ENCODE measurements at places on chromosomes 12 and 14.

DNA sequence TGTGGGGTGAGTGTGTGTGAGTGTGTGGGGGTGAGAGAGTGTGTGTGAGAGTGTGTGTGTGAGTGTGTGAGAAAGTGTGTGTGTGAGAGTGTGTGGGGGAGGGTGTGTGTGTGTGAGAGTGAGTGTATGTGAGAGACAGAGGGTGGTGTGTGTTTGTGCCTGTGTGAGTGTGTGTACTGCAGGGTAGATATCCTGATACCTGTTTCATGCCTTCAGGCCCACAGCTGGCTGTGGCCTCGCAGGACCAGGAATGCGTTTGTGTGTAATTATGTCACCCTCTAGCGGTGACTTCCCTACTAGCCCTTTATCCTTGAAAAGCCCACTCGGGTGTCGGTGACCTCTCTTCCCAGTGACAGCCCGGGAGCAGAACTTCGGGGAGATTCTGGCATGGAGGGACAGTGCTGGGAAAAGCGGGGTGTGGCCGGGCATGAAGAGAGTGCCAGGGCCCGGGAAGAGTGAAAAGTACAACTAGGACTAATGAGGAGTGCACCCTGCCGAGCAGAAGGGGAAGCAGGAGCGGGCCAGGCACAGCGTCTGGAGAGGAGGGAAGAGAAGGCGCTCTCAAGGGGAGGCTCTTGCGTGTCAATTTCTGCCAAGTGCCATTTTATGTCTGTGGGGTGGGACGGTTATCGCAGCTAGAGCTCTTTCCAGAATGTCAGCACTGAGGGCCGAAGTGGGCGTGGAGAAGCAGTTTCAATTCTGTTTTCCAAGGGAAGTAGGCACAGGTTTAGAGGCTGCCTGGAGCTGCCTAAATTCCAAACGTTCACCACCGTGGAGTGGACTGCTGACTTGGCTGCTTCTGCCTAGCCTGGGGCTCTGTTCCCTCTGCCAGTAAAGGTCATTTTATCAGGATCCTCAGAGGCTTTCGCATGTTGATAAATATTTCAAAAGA, 11.0 kb upstream of the FBXL14 start:
- peak; percentile 55 for ATAC-seq

GRCh38 chr14:55580470-55581341, 699 bp downstream of the KTN1 start:
- ATAC-seq: peak; percentile 51

DNA sequence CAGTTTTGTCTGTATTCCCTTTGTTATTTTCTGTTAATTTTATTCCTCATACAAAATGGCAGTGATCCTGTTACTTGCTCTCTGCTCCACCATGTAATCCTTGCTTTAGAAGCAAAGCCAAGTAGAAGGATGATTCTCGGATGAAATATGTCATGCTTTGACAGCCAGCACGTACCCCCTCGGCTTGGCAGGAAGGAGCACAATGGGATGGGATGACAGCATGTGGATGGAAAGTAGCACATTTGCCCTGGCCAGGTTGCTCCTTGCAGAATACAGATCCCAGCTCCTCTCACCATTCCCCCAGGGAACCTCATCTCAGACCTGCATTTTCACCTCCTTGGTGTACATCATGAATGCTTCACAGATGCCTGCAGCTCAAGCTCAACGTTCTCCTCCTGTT, 35.1 kb upstream of the ATF1 start:
- ATAC-seq: no peak

DNA sequence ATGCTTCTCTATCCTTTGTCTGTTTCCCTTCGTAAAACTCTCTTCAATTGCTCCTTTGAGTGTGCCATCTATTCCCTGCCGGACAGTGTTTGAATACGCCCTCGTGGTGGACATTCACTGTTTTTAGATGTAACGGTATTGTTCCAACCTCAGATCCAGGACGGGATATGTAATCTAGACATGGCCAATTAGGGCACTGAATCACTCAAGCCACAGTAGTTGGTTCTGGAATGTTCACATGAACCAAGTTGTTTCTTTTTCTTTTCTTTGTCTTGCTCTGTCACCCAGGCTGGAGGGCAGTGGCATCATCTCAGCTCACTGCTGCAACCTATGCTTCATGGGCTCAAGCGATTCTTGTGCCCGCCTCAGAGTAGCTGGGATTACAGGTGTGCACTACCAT, 204.2 kb upstream of the PLXNC1 start:
- ATAC-seq: no peak

DNA sequence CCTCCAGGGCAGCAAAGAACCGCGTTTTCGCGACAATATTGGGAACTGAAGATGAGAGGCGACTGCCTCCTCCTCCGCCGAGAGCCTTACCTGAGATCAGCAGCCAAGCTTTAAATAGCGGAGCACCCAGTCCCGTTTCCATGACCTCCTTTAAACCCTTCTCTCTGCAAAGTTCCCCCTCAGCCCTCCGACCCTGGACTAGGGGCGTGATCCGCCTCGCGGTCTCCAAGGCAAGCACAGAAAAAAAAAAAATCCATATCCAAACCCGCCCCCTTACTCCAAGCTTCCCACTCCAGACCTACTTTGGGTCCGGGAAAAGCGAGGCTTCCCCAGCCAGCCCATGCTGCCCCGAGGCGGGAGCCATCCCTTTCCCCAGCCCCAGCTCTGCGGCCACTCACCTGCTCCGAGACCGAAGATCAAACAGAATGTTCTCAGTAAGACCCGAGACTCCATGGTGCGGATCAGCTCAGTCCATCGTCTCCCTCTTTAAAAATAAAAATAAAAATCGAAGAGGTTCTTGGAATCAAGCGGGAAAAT, 630 bp downstream of the NELL2 start:
- ATAC-seq: no peak

GRCh38 chr12:89542912-89543592, 17.2 kb upstream of the POC1B start:
- ATAC-seq: peak; percentile 76

DNA sequence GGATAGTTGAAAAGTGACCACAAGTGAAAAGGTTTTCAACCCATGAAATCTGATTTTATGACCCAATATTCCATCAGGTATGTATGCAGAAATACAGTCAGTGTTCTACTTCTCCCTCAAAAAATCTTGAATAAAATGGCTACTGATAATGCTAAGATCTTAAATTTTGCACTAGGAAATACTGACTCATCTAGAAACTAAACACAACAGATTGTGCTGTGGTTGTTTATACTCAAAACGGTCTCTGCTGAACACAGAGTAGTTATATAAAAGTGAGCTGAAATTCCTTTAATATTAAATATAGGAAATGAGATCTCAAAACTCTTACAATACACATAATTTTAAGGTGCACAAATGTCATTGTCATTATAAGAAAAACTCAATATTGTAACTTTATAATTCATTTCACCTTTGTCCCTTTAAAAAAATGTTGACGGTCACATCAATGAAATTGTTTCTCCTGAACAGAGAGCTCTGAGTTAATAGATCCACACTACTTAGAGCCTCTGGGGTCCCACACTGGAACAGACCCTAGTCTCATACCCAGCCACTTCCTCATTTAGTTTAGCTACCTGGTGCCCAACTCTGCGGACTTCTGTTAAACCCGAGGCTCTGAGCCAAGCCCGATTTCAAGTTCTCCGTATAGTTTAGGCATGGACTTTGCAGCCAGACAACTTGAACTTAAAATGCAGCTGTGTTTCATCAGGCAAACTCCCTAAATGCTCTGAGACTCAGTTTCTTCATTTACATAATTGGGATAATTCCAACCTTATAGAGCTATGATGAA, 9.3 kb downstream of the COCH start:
- ATAC-seq: no peak

DNA sequence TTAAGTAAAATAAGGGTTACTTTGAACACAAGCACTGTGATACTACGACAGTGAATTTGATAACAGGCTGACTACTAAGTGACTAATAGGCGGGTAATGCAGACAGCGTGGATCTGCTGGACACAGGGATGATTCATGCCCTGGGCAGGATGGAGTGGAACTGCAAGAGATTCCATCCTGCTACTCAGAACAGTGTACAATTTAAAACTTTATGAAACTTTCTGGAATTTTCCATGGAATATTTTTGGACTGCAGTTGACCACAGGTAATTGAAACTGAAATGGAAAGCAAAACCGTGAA, 46.0 kb downstream of the YEATS4 start:
- no peak for ATAC-seq

DNA sequence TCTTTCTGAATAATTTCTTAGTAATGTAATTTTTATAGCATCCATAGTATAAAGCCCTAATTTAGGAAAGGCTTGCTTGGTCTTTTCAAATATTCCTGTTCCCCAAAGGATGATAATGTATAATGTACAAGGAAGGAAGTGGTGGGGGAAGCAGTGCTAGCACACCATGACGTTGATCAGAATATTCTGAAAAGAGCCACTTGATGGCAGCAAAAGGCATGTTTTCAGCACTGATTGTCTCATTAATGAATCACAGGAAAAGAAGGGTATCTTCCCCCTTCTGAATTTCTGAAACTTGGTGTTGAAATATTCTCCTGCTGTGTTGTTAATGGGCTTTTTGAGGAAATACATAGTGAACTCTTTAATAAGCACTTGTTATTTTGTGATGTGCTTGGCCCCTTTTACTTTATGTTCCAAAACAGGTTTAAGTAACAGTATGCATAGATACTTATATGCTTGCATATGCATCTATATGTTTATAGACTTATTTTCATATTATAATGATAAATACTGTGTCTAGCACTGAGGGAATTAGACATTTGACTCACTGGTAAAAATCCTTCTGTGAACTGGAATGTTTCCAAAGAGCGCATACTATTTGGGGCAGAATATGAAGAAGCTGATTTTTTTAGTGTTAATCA, 122.0 kb downstream of the TMEM117 start:
- no peak for ATAC-seq

DNA sequence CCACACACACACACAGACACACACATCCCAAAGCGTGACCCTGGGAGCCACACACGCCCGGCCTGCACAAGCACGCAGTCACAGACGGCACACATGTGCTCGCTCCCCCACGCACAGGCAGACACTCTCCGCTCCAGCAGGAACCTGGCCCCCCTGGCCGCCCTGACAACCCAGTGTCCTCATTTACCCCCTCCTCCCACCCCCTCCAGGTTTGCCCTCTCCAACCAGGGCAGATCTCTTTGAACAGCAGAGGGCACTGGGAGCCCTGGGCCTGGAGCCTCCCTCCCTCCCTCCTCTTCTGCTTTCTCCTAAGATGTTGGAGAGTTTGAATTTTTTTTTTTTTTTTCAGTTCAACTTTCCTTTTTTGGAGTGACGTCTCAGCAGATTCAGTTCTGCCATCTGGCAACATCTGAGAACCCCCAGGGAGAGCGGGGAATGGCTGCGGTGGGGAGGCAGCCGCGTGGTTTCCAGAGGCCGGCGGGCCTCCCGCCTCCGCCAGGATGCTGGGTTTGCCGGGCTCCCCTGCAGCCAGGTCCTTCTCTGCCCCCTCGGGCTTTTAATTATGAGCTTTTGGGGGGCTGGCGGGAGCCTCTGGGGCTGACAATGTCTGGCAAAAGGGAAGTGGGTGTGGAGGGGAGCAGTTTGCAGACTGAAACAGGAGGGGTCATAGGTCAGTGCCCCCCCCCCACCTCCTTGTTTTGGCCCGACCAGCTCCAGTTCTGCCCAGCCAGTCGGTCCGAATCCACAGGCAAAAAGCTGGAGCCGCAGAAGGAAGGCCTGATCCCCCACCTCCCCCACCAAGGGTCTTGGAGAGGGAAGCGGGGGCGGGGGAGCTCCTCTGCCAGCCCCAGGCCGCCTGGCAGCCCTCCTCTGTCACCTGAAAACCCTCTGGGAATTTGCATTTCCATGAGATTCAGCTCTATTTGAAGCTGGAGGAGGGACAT, 1.3 kb upstream of the NCOR2 start:
- ATAC-seq: no peak

- no peak for ATAC-seq
These were observed 5.4 kb upstream of the NT5DC3 start for GRCh38 chr12:103846415-103846814.

DNA sequence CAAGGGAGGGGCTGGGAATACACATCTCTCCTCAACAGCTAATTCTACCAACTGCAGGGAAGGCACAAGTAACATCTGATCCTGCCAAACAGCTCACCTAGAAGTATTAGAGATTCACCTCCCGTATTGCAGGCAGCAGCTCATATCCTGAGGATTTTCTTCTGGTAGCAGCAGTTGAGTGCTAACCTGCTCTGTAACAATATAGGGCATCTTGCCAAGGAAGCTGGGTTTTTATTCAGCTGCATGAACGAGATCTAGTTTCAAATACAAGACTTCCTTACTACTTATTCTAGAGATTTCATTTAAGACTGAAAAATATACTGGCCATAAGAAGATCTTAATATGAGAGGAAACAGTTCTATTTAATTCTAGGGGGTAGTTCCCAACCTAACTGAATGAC, 261.4 kb upstream of the USP15 start:
- ATAC-seq: no peak

- ATAC-seq: no peak
These were observed 55.1 kb downstream of the MED13L start for GRCh38 chr12:116222358-116222757.

GRCh38 chr14:61562321-61563161, 132.8 kb upstream of the HIF1A start:
- peak; percentile 98 for ATAC-seq

DNA sequence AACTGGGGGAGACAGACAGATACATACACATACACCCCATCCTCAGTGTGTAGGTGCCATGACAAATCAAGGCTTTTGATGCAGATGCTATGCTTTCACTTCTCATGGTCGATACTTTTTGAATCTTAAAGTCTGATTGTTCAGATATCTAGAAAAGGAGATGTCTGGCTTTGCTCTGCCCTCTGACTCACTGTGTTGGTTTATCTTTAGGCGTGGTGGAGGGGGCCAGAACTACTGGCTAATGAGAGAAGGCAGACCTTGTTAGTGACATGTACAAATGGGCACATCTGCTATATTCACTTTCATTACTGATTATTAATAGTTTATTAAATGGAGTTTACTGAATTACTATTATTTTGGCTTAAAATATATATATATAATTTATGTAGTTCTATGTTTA, 444.3 kb upstream of the RGS6 start:
- peak; percentile 51 for ATAC-seq

DNA sequence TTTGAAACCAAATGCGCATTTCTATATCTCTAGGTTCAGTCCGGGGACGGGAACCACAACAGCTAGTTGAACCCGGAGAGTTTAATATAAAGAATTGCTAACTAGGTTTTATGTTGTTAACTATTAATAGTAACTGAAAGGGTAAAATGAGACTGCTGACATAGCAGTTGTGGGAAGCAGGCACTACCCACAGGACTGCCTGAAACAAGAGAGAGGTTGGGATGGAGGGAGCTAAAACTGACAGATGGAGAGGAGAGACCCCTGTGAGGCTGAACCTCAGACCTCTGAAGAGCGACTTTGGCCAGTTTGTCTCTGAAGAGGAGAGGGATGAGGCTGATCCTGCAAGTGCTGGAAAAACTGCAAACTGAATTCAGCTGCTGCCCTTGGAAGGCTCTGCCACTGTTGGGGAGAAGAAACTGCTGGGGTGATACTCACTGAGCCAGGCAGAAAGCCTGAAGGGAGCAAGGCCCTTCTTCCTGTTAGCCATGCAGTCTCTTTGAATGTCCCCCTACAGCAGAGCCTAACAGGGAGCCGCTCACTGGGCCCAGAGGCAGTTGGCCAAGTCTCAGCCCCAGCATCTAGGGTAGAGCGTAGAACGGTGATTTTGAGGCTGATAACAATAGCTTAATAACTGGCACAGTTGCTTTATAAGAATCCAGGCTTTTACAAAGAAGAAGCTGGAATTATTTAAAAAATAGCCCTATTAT, 172.2 kb downstream of the NPAS3 start:
- ATAC-seq: no peak

GRCh38 chr14:102279688-102280348, 25.1 kb downstream of the MOK start:
- no peak for ATAC-seq

Measured in activated CD4-positive, CD25-positive, alpha-beta regulatory T cell treated with anti-CD3 and anti-CD28 coated beads, Interleukin-2, amount 50 U/mL, for 24 hours (primary cell).